ENCODE measurements at places on chromosomes 6 and 20. TPM values are rescaled to one million over a fixed set of nuclear protein-coding genes. Genes with fewer than 3 reads are reported as not detected.

GRCh38 chr6:16719488-16719887 lies 41.8 kb downstream of the ATXN1 start:
- no peak for DNase-seq

DNA sequence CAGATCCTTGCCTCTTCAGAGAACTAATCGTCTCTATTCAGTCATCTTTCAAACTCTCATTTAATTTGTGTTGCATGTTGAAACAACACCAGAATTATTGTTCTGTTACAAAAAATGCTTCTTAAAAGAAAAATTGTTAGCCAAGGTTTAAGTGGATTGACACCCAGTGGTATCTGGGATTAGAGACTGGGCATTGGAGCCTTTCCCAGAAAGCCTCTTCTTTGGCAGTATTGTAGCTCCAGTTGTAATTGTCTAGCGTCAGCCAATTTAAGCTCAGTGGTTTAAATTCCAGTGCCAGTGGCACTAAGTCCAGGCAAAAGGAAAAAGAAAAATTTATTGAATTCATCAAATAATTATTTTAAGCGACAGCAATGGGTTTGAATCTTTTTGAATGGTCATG lies 801 bp downstream of the CCDC28A start:
- DNase-seq = no peak

GRCh38 chr6:100349366-100349765 lies 115.4 kb downstream of the SIM1 start:
- DNase-seq = peak; percentile 14

DNA sequence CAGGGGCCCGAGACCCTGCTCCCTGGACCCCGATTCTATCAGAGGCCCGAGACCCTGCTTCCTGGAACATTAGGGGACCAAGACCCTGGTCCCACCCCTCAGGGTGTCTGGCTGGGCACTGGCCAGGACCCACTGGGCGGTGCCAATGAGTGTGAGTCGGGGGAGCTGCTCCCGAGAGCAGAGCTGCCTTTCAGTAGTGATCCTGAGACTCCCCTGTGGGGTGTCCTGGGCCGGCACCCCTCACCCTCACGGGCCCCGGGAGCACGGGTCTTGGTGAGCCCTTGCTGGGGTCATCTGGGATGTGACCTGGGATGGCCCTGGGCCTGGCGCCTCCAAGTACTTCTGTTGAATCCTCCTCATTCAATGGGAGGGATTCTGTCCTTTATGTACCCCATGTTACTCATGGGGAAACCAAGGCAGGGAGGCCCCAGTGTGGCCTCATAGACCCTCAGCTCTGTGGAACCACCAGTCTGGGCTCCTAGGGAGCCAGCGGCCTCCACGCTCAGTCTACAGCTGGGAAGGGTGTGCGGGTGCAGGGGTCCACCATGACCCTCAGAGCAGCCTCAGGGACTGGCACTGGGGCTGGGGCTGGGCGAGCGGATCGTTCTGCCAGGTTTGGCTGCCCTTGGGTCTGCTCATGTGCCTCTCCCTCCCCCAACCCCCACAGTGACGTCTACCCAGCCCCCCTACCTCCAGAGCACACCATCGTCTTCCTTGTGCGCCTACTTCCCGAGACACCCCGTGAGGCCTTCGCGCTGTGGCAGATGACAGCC lies 25.6 kb downstream of the COL20A1 start:
- DNase-seq = no peak

Gene GJA10
- not detected for total RNA-seq

Gene NXT1
- total RNA-seq = 16.2 TPM

Data from skin of body (tissue), 3 donors.